NCI-H1417 treated with DMSO at 0.1 percent for 48 hours (cell line): ENCODE measurements at places on chromosomes 3 and 15.

DNA sequence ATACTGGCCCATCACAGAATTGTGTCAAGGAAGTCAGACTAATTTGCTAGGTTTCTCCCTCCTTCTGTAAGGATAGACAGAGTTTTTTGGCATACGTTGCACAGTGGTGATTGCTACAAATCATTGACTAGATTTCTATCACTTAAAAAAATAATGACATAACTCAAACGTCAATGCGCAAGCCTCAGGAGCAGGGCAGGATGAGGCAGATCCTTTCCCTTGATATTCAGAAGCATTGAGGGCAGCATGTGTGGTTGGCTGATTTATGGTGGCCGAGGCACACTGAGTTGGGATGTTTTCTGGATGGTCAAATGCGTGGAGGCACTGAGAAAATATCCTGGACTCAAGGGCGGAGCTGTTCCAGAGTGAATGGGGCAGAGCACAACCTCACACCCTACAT, 14.4 kb downstream of the THSD4 start:
- DNase-seq = no peak

GRCh38 chr3:15333099-15333955, 941 bp upstream of the SH3BP5 start:
- DNase-seq = no peak

GRCh38 chr3:14225421-14225820, 46.8 kb downstream of the LSM3 start:
- DNase-seq = no peak

- DNase-seq = no peak
These were observed 30.1 kb downstream of the PLA2G4D start for GRCh38 chr15:42064271-42064670.
